ENCODE measurements at places on chromosomes 16 and 17. TPM values are rescaled to one million over a fixed set of nuclear protein-coding genes. Genes with fewer than 3 reads are reported as not detected.

GRCh38 chr16:27268376-27269299, at the start of gene NSMCE1:
Gene NSMCE1 (minus strand): TSS chr16:27268772. CDS start chr16:27257570, 11,202 bp downstream.
- peak; percentile 96 for DNase-seq
- H3K36me3 ChIP-seq, result no peaks in the 10 kb centered on the region
- H3K4me3 ChIP-seq, result peak within 1 kb of the TSS; percentile 96

DNA sequence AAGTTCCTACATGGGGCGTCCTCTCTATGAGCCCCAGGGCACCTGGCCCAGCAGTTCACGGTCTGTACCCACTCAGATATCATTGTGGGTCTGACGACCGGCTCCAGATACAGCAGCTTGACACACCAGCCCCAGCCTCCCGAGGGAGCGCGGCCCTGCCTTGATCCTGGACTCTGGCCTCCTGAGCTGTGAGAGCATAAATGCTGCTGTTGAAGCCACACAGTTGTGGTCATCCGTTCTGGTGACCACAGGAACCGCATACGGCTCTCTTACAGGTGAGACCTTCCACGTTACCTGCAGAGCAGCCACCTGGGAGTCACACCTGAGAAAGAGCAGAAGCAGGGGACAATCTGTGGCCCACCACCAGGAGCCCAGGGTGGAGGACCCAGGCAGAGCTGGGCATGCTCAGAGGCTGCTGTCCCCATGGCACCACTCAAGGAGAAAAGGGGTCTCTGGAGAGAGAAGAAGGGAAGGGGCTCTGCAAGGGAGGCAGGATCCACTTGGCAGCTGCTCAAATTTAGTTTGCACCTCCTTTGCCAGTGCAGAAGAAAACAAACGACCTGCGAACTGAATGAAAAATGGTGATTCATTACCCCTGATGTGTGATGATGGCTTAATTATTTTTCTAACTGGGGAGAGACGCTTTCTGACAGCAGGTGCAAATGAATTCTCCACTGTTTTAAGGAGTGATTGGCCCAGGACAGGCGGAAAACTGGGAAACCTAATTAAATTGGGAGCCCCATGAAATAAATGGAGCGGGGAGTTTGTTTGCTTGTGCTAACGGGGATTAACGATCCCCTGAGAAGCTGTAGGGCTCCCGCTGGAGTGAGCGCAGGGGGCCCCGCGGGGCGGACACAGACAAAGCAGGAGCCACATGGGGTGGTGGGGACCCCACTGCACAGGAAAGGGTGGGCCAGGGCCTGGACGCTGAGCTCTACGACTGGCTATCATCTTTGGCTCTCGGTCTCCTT, 208.9 kb downstream of the RBFOX3 start:
- DNase-seq, result no peak
- H3K36me3 ChIP-seq, result no peaks in the 10 kb centered on the region
- H3K4me3 ChIP-seq, result no peak overlapping the region
- peaks cover 18% of the 10 kb centered on the region for H3K27me3 ChIP-seq

DNA sequence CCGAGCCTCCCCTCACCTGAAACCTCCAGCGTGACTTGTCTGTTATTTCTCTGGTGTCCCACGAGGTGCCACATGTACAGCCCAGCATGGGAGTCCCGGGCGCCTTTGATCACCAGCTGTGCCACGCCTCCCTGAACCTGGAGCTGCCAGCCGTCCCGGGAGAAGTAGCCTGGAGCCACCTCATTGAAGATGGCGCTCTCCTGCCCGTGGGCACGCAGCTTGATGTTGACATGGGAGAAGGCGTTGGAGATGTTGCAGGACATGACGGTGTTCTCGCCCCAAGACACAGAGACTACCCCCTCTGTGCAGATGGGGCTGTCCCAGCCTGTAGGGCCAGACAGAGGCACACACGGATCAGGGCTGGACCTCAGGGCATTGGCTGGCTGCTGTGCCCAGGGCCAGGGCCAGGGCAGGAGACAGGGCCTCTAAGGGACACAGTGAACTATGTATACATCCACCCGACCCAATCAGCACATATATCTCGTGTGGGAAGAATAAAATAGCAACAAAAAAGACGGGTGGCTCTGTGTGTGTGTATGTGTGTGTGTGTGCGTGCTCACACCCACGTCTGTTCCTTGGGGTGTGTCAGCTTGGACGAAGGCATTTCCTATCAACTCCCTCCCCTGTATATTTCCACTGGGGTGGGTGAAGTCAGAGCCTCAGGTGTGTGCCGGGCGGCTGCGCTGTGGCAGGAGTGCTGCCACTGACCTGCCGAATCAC, 7.3 kb upstream of the CD7 start:
- no peaks in the 10 kb centered on the region for H3K36me3 ChIP-seq
- peak overlapping the region; percentile 73 for H3K27ac ChIP-seq
- no peaks in the 10 kb centered on the region for H3K27me3 ChIP-seq
- peak overlapping the region; percentile 66 for H3K4me3 ChIP-seq

DNA sequence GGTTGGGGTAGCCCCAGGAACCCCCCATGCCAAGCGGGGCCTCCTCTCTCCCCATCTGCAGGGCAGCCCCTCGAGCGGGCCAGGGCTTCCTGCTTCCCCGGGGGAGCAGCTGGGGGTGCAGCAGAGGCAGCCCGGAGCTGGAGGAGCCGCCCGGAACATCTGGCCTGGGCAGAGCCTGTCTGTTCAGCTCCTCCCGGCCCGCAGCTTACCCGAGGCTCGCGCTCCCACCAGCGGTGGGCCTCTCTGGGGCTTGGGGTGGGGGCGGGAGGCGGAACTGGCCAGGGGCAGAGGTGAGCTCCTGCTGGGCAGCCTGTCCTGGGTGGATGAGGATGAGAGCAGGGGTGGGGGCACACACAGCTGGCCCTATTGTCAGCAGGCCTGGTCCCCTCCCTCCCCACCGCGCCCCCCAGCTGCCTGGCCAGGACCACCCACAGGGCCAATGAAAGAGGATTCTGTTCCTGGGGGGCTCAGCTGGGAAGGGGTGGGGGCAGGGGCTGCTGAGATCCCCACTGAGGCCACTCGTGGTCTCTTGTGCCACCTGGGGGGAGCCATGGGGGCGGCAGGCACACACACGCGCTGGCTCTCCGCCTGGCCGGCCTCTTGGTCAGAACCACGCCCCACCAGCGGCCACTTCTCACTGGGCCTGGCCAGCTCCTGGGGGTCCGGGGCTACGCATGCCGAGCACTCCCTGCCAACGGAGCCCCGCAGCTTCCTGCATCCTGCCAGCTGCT, 34.7 kb downstream of the BAHCC1 start:
- no peak for DNase-seq
- H3K4me1 ChIP-seq, result no peaks in the 10 kb centered on the region
- no peaks in the 10 kb centered on the region for H3K36me3 ChIP-seq
- no peaks in the 10 kb centered on the region for H3K27me3 ChIP-seq
- no peak overlapping the region for H3K27ac ChIP-seq
- no peak overlapping the region for H3K4me3 ChIP-seq

GRCh38 chr17:78272181-78272913, 40.9 kb downstream of the TMEM235 start:
- H3K36me3 ChIP-seq, result no peaks in the 10 kb centered on the region
- peaks cover 32% of the 10 kb centered on the region for H3K4me1 ChIP-seq
- no peak overlapping the region for H3K27ac ChIP-seq
- H3K27me3 ChIP-seq, result peaks cover 78% of the 10 kb centered on the region
- no peak for DNase-seq
- no peak overlapping the region for H3K4me3 ChIP-seq

GRCh38 chr17:13671771-13672170, 70.0 kb upstream of the HS3ST3A1 start:
- H3K27me3 ChIP-seq, result no peaks in the 10 kb centered on the region
- no peak overlapping the region for H3K27ac ChIP-seq
- no peak overlapping the region for H3K4me3 ChIP-seq
- DNase-seq, result no peak
- H3K4me1 ChIP-seq, result no peaks in the 10 kb centered on the region
- H3K36me3 ChIP-seq, result no peaks in the 10 kb centered on the region

- H3K27me3 ChIP-seq, result no peaks in the 10 kb centered on the region
- peak; percentile 88 for DNase-seq
- peaks cover 31% of the 10 kb centered on the region for H3K36me3 ChIP-seq
- H3K4me3 ChIP-seq, result no peak overlapping the region
- peaks cover 49% of the 10 kb centered on the region for H3K4me1 ChIP-seq
Measured at GRCh38 chr16:10405386-10405939, 19.6 kb downstream of the ATF7IP2 start.

DNA sequence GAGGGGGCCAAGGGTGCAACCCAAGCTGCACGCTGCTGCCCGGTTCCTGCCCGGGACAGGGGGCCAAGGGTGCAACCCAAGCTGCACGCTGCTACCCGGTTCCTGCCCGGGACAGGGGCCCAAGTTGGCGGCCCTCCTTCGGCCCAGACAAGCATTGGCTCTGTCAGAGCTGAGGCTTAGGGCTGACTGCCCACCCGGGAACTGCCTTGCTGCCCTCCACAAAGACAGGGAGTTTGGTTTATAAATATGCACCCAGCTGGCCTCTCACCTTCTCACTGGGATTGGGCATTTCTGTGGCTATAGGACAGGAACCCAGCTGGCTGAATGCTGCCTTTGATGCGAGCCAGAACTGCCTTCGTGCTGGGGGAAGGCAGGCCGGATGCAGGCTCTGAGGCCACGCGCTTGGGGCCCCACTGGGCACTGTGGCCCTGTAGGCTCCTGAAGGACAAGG, 105.7 kb downstream of the IRX5 start:
- no peaks in the 10 kb centered on the region for H3K4me1 ChIP-seq
- no peak overlapping the region for H3K4me3 ChIP-seq
- no peaks in the 10 kb centered on the region for H3K27me3 ChIP-seq
- H3K27ac ChIP-seq, result no peak overlapping the region

DNA sequence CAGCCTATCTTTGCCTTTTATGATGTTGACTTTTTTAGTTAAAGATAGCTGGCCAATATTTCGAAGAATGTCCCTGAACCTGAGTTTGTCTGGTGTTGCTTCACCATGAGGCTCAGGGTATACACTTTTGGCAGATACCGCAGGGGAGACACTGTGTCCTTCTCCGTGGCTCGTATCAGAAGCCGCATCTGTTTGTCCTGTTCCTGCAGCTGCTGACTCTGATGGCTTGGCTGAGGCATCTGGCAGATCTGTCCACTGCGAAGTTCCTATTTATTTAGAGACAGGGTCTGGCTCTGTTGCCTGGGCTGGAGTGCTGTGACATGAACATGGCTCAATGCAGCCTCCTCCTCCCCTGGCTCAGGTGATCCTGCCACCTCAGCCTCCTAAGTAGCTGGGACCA, 93.5 kb downstream of the CRISPLD2 start:
- DNase-seq, result no peak
- H3K27me3 ChIP-seq, result peaks cover 74% of the 10 kb centered on the region
- no peaks in the 10 kb centered on the region for H3K36me3 ChIP-seq
- H3K4me3 ChIP-seq, result no peak overlapping the region

GRCh38 chr17:44324571-44325275, at the start of gene SLC25A39:
Gene SLC25A39 (minus strand): TSS chr17:44324823. CDS start chr17:44323562, 1,261 bp downstream.
- peak within 1 kb of the TSS; percentile 61 for H3K27ac ChIP-seq
- H3K4me1 ChIP-seq, result peaks cover 55% of the 10 kb centered on the region
- DNase-seq, result peak; percentile 85
- H3K36me3 ChIP-seq, result peaks cover 17% of the 10 kb centered on the region

DNA sequence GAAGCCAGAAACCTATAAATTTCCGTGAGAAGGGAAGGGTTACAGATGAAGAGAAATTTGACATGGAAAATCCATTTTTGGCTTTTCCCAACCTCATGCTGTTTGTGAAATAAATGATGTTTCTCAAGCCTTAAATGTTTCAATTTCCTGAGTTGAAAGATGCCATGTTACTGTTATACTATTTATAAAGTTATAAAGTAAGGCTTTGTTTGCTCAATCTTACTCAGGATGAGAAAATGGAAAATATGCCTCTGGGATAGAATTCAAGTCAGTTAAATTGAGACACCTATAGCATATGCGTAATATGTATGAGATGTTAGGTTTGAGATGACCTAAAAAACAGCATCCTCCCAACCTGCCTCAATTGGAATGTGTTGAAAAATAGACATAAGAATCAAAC, 19.9 kb upstream of the FAM20A start:
- no peak for DNase-seq
- no peak overlapping the region for H3K27ac ChIP-seq
- no peaks in the 10 kb centered on the region for H3K27me3 ChIP-seq

DNA sequence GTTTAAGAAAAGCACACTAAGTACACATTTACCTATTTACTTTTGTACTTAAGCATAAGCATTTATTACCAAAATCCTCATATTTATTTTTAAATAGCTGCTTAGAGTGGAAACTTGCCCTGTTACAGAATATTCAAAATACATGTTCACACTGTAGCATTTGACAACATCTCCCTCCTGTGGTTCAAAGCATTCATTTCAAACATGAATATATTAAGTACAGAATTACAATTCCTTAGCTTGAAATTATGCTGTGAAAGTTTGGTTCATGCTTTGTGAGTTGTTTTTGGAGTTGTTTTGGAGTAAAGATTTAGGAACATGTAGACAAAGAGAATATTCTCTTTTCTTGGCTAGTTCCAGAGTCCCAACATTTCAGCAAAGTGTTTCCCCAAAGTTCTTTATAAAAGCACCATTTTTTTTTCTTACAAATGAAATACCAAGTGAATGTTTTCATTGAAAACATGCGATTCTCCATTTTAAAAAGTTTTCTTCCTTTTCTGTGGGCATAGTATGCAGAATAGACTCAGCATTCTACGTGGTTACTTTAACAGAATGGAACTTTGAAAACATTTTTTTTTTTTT, 33.2 kb downstream of the TUBD1 start:
- peak; percentile 71 for DNase-seq
- H3K27me3 ChIP-seq, result no peaks in the 10 kb centered on the region
- H3K27ac ChIP-seq, result no peak overlapping the region
- peaks cover 54% of the 10 kb centered on the region for H3K4me1 ChIP-seq
- no peak overlapping the region for H3K4me3 ChIP-seq
- peaks cover 17% of the 10 kb centered on the region for H3K36me3 ChIP-seq

- H3K27ac ChIP-seq, result no peak overlapping the region
- no peaks in the 10 kb centered on the region for H3K27me3 ChIP-seq
- H3K4me3 ChIP-seq, result no peak overlapping the region
- H3K4me1 ChIP-seq, result no peaks in the 10 kb centered on the region
Measured at GRCh38 chr16:65888201-65888600, 478.3 kb upstream of the CDH5 start.

DNA sequence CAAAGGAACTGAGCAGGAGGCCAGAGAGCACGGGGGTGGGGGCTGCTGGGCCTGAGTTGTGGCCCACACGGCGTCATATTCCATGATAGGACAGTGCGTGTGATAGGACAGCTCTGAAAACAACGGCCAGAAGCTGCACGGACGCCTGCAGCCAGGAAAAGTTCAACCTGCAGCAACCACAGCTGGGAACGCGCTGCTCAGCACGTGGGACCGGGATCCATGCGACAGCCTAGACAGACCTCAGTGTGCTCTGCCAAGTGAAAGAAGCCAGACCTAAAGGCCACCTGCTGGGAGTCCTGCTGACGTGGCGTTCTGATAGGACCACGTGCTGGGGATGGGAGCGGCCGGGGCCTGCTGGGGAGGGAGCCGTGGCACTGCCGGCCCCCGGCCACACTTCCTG, 21.6 kb downstream of the CTU2 start:
- no peak overlapping the region for H3K4me3 ChIP-seq
- H3K4me1 ChIP-seq, result no peaks in the 10 kb centered on the region
- peaks cover 69% of the 10 kb centered on the region for H3K36me3 ChIP-seq
- H3K27ac ChIP-seq, result no peak overlapping the region
- no peaks in the 10 kb centered on the region for H3K27me3 ChIP-seq

GRCh38 chr17:44167181-44167861, 3.2 kb upstream of the ASB16 start:
- no peak for DNase-seq
- H3K4me1 ChIP-seq, result peaks cover 41% of the 10 kb centered on the region
- H3K27ac ChIP-seq, result no peak overlapping the region
- no peaks in the 10 kb centered on the region for H3K27me3 ChIP-seq

- H3K27me3 ChIP-seq, result peaks cover 2% of the 10 kb centered on the region
- H3K4me3 ChIP-seq, result no peak overlapping the region
- no peaks in the 10 kb centered on the region for H3K36me3 ChIP-seq
- no peak overlapping the region for H3K27ac ChIP-seq
Measured at GRCh38 chr16:11630046-11630767, 38.0 kb upstream of the SNN start.

Gene TMEM100
- not detected for total RNA-seq

Gene SRR
- total RNA-seq, result 3.6 TPM

Gene SLC16A5
- 0.42 TPM for total RNA-seq

Gene SLC22A31
- 83.3 TPM for total RNA-seq

Gene CDH16
- total RNA-seq, result 3.2 TPM
